ENCODE measurements at places on chromosomes 4 and X.

DNA sequence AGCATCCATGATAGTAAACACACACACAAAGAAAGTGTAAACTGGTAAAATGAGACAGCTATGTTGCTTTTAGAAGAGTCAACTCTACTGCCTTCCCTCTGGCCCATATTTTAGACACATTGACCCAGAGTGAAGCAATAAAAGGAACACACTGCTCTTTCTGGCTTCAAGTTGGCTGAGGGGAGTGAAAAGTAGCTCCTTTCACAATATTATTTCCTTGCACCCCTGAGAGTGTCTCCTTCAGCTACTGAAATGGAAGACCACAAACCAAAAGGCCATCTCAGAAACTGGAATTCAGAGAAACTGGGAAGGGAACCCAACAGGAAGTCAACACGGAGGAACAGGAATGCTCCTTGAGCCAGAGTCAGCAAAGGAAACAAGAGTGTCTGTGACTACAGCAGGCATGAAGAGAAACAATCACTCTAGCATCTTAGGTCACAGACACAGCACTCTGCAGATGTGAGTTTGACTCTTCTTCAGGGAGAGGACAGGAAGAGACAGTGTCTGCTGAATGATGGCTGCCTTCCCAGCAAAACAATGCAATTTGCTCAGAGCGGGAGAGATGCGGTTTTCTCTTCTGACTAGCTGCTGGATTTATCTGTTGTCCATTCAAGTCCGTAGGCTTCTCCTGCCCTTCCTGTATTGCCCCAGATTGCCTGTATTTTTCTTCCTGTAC lies 106.7 kb downstream of the SPATA18 start:
- no peak for DNase-seq

- DNase-seq, result no peak
These were observed 13.8 kb upstream of the GPC3 start for GRCh38 chrX:133999031-133999705.

DNA sequence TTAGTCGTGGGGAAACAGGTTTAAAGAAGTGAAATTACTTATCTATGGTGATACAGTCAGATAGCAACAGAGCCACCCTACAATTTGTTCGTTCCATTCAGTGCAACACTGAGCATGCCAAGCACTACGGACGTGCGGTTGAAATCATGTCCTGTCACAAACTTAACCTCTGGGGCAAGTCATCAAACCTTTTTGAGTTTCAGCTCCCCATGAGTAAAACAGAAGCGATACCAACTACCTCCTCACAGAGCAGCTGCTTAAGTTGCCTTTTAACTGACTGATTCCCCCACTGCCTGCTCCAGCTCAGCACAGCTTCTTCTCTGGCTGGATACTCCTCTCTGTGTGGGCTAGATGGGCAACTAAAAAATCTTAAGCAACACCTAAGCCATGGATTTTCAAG lies 36.0 kb downstream of the LHFPL1 start:
- DNase-seq, result peak; percentile 26

DNA sequence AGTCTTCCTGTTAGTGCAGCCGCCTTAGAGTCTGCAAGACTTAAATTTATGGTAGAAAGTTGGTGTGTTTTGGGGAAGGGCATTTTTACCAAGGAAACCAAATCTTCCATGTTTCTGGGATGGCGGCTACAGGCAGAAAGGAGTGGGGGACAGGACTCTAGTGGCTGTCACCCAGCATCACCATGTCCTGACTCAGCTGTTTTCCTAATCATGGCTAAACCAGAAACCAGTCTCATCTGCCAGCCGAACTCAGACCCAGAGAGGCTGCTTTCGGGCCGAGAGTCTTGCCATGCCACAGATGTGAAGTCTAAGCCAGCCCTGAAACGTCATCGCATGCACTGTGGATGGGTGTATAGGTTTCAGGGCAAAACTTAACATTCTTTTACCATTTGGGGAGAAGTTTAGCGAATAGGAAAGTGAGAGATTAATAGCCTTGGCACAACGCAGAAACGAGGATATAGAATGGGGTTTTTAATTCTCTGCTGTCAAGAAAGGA lies 109.6 kb downstream of the ENPP6 start:
- DNase-seq, result no peak

GRCh38 chrX:47179221-47179927 lies 14.3 kb upstream of the UBA1 start:
- DNase-seq, result no peak

DNA sequence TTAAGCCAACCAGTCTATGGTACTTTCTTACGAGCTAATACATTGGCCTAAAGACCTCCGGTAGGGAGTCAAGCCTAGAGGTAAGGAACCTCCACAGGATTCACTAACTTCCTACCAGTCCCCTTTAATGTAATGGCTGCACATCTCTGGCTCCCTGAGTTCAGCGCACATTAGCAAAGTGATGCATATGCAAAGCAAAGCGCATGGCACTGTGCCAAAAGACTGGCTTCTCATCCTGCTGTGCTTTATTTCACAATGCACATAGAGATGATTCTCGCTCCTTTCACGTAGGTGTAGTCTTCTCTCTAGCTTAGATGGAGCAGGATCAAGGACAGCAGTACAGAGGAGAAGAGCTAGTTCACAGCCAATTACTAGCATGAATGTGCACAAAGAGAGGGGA lies 14.6 kb upstream of the CLTRN start:
- DNase-seq, result no peak

DNA sequence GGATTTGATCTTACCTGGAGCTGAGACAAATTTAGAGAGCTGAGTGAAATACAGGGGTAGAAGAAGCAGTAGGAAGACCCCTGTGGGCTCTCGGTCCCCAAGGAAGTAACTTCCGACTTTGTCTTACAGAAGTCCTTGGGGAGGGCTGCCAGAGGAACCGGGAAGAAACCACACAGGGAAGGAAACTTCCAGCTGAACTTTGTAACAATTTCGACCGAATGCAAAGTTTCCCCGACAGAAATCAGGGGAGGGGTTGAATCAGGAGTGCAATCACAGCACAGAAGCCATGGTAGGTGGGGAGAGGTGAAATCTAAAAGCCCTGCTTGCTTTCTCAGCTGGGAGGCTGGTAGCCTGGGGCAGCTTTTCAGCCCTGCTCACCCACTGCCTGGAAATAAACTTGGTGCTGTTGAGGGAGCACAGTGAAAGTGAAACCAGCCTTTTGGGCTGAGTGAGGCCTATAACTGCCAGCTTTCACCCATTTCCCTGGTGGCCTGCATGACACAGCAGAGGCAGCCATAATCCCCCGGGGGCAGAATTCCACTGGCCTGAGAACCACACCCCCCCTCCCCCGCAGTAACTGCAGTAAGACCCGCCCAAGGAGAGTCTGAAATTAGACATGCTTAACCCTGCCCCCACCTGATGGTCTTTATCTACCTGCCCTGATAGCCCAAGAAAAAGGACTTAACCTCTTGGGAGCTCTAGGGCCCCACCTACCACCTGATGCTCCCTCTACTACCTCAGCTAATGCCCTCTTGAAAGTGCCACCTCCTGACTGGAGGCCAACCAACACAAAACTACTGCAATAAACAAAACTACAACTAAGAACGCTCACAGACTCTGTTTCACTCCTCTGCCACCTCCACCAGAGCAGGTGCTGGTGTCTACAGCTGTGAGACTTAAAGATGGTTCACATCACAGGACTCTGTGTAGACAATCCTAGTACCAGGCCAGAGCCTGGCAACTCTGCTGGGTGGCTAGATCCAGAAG lies 248.2 kb downstream of the PARM1 start:
- no peak for DNase-seq

GRCh38 chr4:99859618-99860017 lies 34.6 kb downstream of the LAMTOR3 start:
- DNase-seq, result no peak

GRCh38 chrX:70168238-70169188 lies 8.8 kb upstream of the DGAT2L6 start:
- DNase-seq, result no peak

GRCh38 chrX:44433556-44433955 lies 90.1 kb upstream of the EFHC2 start:
- no peak for DNase-seq

- DNase-seq, result no peak
These were observed 6.1 kb downstream of the UBQLN2 start for GRCh38 chrX:56569378-56570057.

GRCh38 chrX:41258871-41259270 lies 75.1 kb upstream of the DDX3X start:
- DNase-seq, result no peak

GRCh38 chr4:109424093-109424841 lies 9.3 kb upstream of the SEC24B start:
- DNase-seq, result no peak

DNA sequence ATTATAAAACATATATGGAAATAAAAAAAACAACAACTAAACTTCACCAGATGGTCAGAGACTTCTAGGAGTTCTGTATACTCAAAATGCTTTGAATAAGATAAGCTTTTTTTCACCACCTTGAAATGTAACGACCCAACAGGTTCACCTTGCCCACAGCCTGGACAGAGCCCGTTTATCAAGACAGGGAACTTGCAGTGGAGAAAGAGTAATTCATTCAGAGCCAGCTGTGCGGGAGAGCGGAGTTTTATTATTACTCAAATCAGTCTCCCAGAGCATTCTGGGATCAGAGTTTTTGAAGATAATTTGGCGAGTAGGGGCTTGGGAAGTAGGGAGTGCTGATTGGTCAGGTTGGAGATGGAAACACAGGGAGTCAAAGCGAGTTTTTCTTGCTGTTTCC lies 38.5 kb downstream of the AGA start:
- no peak for DNase-seq

Data from activated T-cell treated with anti-CD3 and anti-CD28 coated beads, Interleukin-2, amount 50 U/mL, for 48 hours (primary cell).